PC-9 (cell line): ENCODE measurements at places on chromosomes 16 and 17. TPM values are rescaled to one million over a fixed set of nuclear protein-coding genes. Genes with fewer than 3 reads are reported as not detected.

DNA sequence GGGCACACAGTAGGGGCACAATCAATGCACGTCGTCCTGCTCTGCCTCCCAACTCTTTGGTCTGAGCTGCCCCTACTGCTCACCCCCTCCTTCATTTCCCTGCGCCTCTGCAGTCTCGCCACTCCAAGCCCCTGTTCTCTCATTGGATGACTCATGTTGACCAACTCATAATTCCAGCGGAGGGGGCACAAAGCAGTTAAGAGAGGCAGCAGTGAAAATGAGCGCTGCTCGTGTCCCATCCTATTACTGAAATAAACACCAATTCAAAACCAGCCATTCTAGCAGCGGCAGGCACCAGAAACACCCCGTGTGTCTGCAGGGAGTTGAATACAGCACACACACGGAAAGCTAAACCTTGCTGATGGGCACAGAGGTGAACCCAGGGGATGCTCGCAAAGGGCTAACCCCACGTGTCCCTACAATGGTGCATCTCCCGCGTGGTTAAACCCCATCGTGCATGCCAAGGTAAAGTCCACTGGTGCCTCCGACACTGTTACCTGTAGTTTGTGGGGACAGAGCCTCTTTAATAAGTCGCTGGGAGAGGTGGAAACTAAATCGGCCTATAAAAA, 310.4 kb downstream of the XYLT1 start:
- H3K27ac ChIP-seq = no peak overlapping the region
- H3K4me1 ChIP-seq = no peaks in the 10 kb centered on the region
- DNase-seq = no peak
- 0 out of 2 replicates have a peak, but pooled peaks cover 21% of the 10 kb centered on the region for H3K27me3 ChIP-seq
- no peaks in the 10 kb centered on the region for H3K36me3 ChIP-seq

UTS2R gene
- total RNA-seq = not detected in 2 replicates

PPP4C gene
- 246 and 268 TPM in 2 replicates for total RNA-seq

DNA sequence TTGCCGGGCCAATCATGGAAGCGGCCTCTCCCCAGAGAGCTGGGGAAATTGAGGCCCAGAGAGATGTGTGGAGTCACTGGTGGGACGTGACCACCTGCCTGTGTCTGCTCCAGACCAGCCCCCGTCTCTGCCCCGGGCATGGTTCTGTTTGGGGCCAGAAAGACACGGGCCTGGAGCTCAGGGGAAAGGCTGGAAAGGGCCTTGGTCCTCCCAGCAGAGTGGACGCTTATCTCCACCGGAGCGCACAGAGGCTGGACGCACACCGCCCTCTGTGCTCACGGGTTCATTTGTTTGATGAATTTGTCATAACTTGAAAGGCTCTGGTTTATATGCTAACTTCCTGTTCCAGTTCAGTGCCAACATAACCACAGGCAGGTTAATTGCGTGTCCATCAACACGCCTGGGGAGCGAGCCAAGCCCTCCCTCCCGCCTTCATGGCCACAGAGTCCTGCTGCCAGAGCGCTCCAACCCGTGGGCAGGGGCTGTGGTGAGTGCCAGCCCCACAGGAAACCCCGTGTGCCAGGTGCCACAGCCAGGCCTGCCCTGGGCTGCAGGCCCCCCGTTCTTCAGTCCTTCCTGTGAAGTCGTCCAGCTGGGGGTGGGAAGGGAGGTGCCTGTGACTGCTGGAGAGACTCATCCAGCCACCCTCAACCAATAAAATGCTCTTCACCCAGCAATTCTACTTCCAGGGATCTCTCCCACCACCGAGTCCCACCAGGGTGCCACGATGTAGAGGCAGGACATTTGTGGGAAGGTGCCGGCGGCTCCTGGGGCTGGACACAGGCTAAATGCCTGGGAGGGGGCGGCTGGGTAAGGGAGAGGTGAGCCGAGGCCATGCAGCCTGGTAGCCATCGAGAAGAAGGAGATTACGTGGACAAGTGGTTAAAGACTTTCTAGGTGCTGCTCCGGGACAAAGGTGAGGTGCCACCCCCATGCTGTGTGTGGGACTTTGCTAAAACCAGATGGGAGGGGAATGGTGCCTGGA, 29.4 kb upstream of the BAHCC1 start:
- H3K27ac ChIP-seq = peak overlapping the region; percentile 76
- H3K27me3 ChIP-seq = no peaks in the 10 kb centered on the region
- DNase-seq = peak; percentile 88

CTRB1 gene
- total RNA-seq = not detected in 2 replicates

ST6GALNAC2 gene
- 15.5 and 18.7 TPM in 2 replicates for total RNA-seq

- H3K36me3 ChIP-seq = no peaks in the 10 kb centered on the region
- H3K27ac ChIP-seq = no peak overlapping the region
- no peak for DNase-seq
- H3K4me3 ChIP-seq = no peak overlapping the region
- no peaks in the 10 kb centered on the region for H3K27me3 ChIP-seq
These were observed 24.0 kb downstream of the CDIP1 start for GRCh38 chr16:4514606-4515005.

DNA sequence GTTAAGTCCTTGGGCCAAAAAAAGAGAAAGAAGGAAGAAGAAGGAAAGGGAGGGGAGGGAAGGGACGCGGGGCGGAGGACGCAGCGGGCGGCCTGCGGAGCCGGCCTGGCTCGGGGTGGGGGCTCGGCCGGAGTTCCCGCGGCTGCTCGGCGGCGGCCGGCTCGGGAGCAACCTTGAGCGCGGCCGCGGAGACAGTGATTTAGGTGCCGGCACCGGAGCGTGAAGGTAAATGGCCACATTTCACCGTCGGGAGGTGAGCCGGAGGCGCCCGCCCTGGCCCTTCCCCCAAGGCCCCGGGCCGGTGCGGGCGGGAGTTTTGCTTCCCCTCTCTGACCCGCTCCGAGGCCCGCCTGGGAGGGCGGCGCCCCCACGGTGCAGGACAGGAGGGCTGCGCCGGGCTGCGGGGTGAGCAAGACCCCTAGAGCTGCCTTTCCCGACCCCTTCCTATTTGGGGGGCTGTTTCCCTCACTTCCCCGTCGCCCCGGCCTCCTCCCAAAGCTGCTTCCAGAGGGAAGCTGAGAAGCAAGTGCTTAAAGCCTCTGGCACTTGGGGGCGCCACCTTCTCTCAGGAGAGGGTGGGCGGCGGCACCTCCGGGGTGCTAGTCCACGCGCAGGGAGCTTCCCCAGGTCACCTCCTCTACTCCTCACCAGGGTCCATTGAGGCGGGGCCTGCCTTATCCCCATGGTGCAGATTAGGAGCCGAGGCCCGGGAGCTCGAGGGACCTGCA, 56.5 kb downstream of the MRM1 start:
- peak; percentile 22 for DNase-seq
- no peak overlapping the region for H3K27ac ChIP-seq
- no peaks in the 10 kb centered on the region for H3K36me3 ChIP-seq
- no peaks in the 10 kb centered on the region for H3K27me3 ChIP-seq
- H3K4me3 ChIP-seq = no peak overlapping the region
- H3K4me1 ChIP-seq = 0 out of 2 replicates have a peak, but pooled peaks cover 3% of the 10 kb centered on the region

AIPL1 gene
- total RNA-seq = not detected in 2 replicates

- peak overlapping the region; percentile 52 for H3K27ac ChIP-seq
- peaks cover 47% of the 10 kb centered on the region for H3K4me1 ChIP-seq
- peak; percentile 80 for DNase-seq
- H3K4me3 ChIP-seq = no peak overlapping the region
- no peaks in the 10 kb centered on the region for H3K27me3 ChIP-seq
These were observed 117.8 kb downstream of the SLC39A11 start for GRCh38 chr17:72974605-72975232.

DNA sequence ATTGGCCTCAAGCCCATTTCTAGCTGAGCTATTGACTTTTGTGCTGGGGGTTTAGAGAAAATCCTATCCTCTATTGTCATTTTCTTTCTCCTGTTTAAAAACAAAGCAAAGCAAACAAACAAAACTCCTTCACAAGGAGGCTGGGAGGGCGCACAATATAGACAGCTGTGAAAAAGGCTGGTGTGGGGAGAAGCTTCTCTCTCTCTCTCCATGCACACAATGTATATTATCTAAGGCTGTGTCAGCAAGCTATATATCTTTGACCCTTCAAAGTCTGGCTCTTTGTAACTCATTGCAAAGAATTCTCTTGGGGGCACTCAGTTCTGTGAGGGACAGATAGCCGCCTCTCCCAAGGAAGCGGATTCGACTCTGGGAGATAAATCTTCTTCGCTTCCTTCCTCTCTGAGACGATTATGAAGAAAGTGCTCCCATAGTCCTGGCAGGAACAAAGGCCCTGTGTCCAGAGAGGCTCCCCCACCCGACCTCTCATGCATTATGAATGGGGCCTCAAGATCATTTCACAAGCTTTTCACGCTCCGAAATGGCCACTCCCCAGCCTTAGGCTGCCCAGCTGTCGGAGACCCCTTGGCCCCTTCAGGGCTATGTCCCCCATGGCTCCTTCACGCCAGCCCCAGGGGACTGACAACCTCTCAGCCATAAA, 33.2 kb upstream of the MEAK7 start:
- peaks cover 4% of the 10 kb centered on the region; the same call in 1 of the 2 replicates for H3K27me3 ChIP-seq
- H3K36me3 ChIP-seq = no peaks in the 10 kb centered on the region
- no peak overlapping the region for H3K27ac ChIP-seq
- H3K4me3 ChIP-seq = no peak overlapping the region

DNA sequence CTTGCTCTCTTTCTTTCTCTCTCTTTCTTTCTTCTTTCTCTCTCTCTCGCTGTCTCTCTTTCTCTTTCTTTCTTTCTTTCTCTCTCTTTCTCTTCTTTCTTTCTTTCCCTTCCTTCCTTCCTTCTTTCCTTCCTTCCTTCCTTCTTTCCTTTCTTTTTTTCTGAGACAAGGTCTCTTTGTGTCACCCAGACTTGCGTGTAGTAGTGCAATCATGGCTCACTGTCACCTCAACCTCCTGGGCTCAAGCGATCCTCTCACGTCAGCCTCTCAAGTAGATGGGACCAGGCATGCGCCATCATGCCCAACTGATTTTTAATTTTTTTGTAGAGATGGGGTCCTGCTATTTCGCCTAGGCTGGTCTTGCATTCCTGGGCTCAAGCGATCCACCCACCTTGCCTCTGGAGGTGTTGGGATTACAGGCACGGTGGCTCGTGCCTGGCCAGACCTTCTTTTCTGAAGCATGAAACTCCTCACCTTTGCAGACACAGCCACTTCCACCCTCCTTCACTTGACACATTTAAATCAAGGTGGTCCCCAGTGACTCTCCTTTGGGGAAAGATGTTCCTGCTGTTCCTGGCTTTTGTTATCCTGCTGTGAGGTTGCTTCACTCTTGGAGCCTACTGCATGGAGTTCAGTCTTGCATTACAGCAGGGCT, 26.8 kb upstream of the NKD1 start:
- H3K4me1 ChIP-seq = no peaks in the 10 kb centered on the region

DNA sequence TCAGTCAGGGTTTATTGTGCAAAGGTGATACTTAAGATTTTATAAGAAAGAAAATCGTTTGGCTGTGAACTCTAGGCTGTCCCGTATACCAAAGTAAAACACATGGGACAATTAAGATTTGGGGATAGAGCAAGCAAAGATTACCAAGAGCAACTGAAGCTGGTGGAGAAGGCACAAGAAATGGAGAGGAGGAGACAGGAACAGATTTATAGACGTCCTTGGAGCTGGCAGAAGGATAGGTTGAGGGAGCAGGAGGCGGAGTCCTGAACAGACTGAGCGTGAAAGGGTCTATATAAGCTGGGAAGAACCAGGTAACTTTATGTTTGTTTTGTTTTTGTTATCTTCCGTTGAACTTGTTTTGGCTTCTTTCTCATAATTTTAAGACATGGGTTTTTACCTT, 3.8 kb downstream of the TNRC6C start:
- H3K27me3 ChIP-seq = peaks cover 55% of the 10 kb centered on the region
- no peak for DNase-seq
- H3K36me3 ChIP-seq = no peaks in the 10 kb centered on the region
- no peak overlapping the region for H3K4me3 ChIP-seq
- H3K27ac ChIP-seq = no peak overlapping the region
- H3K4me1 ChIP-seq = no peaks in the 10 kb centered on the region

HYDIN gene
- total RNA-seq = 25.9 and 31.0 TPM in 2 replicates

NLRC5 gene
- 21.9 and 29.7 TPM in 2 replicates for total RNA-seq

DNA sequence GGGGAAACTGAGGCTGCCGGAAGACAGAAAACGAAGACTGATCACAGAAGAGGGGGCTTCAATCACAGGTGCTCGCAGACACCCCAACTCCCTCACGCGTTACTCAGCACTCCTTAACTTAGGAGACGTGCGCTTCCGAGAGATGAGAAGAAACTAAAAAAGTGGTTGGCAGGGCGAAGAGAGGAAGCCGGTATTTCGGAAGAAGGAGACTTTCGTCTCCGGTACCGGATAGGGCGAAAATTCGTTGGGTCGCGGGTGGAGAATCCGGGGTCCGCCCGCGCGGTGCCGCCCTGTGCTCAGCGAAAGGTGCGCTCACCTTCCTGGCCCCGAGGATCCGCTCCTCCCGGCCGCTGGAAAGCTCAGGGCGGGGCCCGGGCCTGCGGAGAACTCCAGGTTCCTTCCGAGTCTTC, 917 bp upstream of the TBX2 start:
- no peak for DNase-seq
- no peak overlapping the region for H3K27ac ChIP-seq
- no peaks in the 10 kb centered on the region for H3K36me3 ChIP-seq
- H3K27me3 ChIP-seq = no peaks in the 10 kb centered on the region

CPHXL2 gene
- not detected in 2 replicates for total RNA-seq
